ENCODE measurements at places on chromosomes 1 and 21. TPM values are rescaled to one million over a fixed set of nuclear protein-coding genes. Genes with fewer than 3 reads are reported as not detected.

Gene DCST1
- total RNA-seq = not detected

GRCh38 chr1:236457775-236458174, 63.7 kb downstream of the EDARADD start:
- peak; percentile 18 for DNase-seq
- peaks cover 7% of the 10 kb centered on the region for H3K27me3 ChIP-seq
- H3K27ac ChIP-seq = no peak overlapping the region

- H3K4me3 ChIP-seq = no peak overlapping the region
- H3K27ac ChIP-seq = no peak overlapping the region
- H3K36me3 ChIP-seq = no peaks in the 10 kb centered on the region
Observed at GRCh38 chr1:238606896-238607295, 716.2 kb upstream of the ZP4 start.

Gene LRRC7
- not detected for total RNA-seq

Gene SPSB1
- total RNA-seq = 12.5 TPM

DNA sequence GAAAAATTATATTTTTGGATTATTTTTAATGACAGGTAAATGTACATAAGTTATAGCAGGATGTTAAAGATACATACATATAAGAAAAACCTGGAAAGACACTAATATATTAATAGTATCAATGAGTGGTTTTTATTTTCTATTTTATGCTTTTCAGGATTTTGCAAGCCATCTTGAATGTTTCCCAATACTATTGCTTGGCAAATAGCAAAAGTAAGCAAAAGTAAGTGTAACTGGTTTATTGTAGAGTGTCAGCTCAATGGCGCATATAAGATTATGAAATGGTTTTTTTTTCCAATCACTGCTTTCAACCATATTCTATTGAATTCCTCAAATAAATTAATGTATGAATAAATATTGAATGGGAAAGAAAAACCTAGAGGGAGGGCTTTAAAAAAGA, 36.4 kb downstream of the ZNF684 start:
- no peak overlapping the region for H3K27ac ChIP-seq
- DNase-seq = no peak
- no peak overlapping the region for H3K4me3 ChIP-seq
- H3K4me1 ChIP-seq = no peaks in the 10 kb centered on the region
- H3K36me3 ChIP-seq = no peaks in the 10 kb centered on the region
- peaks cover 5% of the 10 kb centered on the region for H3K27me3 ChIP-seq
